Activated CD4-positive, alpha-beta memory T cell treated with anti-CD3 and anti-CD28 coated beads, Interleukin-2, amount 10 ng/mL, durations not matched to agents 7 days and 5 days (primary cell): ENCODE measurements at places on chromosomes 16 and 17. TPM values are rescaled to one million over a fixed set of nuclear protein-coding genes. Genes with fewer than 3 reads are reported as not detected.

Gene NUP88
- total RNA-seq = 85.9 TPM

Gene DLX3
- not detected for total RNA-seq

Gene SOX9
- not detected for total RNA-seq

DNA sequence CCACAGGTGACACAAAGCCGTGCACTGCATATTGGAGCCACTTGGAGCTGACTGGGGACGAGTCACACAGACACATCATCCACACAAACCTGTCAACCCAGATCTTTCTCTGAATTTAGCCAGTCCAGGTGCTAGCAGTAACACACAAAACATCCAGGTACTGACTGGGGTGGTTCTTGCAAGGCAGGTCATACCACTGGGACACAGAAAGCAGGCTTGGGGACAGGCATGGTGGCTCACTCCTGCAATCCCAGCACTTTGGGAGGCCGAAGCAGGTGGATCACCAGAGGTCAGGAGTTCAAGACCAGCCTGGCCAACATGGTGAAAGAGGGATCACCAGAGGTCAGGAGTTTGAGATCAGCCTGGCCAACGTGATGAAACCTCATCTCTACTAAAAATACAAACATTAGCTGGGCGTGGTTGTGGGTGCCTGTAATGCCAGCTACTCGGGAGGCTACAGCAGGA lies 14.9 kb downstream of the ENPP7 start:
- no peak overlapping the region for H3K27ac ChIP-seq
- H3K27me3 ChIP-seq = peaks cover 43% of the 10 kb centered on the region
- peaks cover 8% of the 10 kb centered on the region for H3K4me1 ChIP-seq
- no peaks in the 10 kb centered on the region for H3K36me3 ChIP-seq
- no peak overlapping the region for H3K4me3 ChIP-seq

DNA sequence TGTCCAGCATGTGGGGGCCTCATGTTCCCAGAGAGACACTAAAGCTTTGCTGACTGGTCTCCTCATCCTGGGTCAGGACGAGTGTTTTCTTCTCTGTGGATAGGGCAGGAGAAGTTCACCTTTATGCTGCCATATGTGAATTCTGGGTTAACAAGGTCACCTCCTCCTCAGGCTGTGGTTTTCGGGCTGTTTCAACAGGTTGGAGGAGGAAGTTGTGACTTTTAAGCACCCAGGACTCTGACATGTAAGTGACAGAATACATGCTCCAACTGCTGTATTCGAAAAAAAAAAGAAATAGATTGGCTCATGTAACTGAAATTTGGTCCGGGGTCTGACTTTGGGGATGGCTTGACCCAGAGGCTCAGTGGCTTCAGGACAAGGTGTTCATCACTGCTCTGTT lies 54.2 kb downstream of the SNX20 start:
- peak overlapping the region; percentile 12 for H3K27ac ChIP-seq
- no peaks in the 10 kb centered on the region for H3K27me3 ChIP-seq
- H3K4me3 ChIP-seq = no peak overlapping the region
- peaks cover 16% of the 10 kb centered on the region for H3K4me1 ChIP-seq
- H3K36me3 ChIP-seq = no peaks in the 10 kb centered on the region
- DNase-seq = no peak

- DNase-seq = peak; percentile 23
- H3K36me3 ChIP-seq = peaks cover 31% of the 10 kb centered on the region
- H3K4me1 ChIP-seq = peaks cover 40% of the 10 kb centered on the region
Observed at GRCh38 chr17:28717578-28718332, at the start of gene RAB34. Gene RAB34 (minus strand): TSS chr17:28717868. CDS start chr17:28717266, 602 bp downstream.

DNA sequence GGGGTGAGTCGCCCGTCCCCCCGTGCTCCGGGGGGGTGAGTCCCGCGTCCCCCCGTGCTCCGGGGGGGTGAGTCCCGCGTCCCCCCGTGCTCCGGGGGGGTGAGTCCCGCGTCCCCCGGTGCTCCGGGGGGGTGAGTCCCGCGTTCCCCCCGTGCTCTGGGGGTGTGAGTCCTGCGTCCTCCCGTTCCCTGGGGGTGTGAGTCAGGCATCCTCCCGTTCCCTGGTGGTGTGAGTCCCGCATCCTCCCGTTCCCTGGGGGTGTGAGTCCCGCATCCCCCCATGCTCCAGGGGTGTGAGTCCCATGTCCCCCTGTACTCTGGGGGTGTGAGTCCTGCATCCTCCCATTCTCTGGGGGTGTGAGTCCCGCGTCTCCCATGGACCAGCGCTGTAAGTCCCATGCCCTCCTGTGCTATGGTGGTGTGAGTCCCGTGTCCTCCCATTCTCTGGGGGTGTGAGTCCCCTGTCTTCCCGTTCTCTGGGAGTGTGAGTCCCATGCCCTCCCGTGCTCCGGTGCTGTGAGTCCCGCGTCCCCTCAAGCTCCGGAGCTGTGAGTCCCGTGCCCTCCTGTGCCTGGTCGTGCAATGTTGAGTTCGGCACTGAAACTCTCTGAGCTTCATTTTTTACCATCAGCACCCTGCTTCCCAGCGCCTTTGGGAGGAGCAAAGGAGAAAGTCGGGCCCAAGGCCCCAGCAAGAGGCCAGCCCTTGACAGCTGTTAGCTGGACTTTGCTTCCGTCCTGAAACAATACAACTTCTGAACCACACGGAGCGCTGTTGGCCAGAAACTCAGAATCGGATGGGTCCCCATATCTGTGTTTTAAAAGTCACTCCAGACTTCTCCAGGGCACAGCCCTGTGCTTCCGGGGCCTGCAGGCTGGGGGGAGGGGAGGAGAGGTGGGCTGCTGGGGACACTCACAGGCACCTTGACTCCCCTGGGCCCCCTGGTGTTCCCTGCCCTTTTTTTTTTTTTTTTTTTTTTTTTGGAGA lies 11.5 kb upstream of the ZC3H18 start:
- DNase-seq = no peak
- no peak overlapping the region for H3K4me3 ChIP-seq
- H3K36me3 ChIP-seq = peaks cover 3% of the 10 kb centered on the region
- peaks cover 2% of the 10 kb centered on the region for H3K4me1 ChIP-seq
- no peak overlapping the region for H3K27ac ChIP-seq
